ENCODE measurements at places on chromosomes 3 and 15. TPM values are rescaled to one million over a fixed set of nuclear protein-coding genes. Genes with fewer than 3 reads are reported as not detected.

VPS18 gene
- 43.6 TPM for total RNA-seq

RASGRF1 gene
- not detected for total RNA-seq

VIPR1 gene
- total RNA-seq = 6.3 TPM

EFHB gene
- 2.0 TPM for total RNA-seq

TM6SF1 gene
- 11.6 TPM for total RNA-seq

NEK10 gene
- 1.6 TPM for total RNA-seq

FEZF2 gene
- not detected for total RNA-seq

MBD4 gene
- total RNA-seq = 22.9 TPM

GRAMD2A gene
- total RNA-seq = 9.0 TPM

C3orf22 gene
- not detected for total RNA-seq

A4GNT gene
- total RNA-seq = not detected

LRRIQ4 gene
- total RNA-seq = not detected
